Caco-2 (cell line): ENCODE measurements at places on chromosomes 5 and 9. TPM values are rescaled to one million over a fixed set of nuclear protein-coding genes. Genes with fewer than 3 reads are reported as not detected.

GRCh38 chr5:83895860-83896259 lies 175.2 kb upstream of the HAPLN1 start:
- H3K4me1 ChIP-seq: no peaks in the 10 kb centered on the region
- no peaks in the 10 kb centered on the region for H3K36me3 ChIP-seq
- H3K27me3 ChIP-seq: no peaks in the 10 kb centered on the region; the same call in 1 of the 2 replicates
- no peak overlapping the region for H3K27ac ChIP-seq
- no peak overlapping the region for H3K4me3 ChIP-seq
- DNase-seq: no peak

DNA sequence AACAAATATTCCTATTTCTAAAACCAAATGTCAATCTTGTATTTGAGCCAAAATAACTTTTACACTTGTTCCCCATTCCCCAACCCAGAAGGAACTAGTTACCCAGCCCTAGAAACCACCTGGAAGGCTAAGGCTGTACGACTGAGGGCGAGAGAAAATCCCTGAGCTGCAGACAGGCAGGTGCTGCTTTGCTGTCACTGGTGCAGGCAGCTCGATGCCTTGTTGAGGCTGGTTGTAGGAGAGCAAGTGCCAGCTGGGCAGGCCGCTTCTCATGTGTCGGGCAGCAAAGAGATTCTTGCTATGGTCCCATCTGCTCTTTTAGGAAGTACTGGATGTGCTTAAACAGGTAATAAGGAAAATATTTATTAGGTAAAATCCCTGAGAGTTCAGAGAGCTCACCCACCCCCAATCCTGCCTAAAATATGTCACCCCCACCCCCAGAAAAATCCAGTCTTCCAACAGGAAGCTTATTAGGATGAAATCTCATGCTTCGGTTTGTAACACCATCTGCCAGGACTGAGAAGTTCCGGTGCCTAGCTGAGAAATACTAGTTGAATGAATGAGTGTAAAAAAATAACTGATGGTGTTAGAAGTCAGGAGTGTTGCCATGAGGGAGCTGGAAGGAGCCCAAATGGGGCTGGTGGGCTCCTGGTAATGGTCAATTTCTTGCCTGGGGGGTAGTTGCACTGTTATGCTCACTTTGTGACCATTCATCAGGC lies 91.1 kb upstream of the DMRT1 start:
- no peaks in the 10 kb centered on the region for H3K27me3 ChIP-seq
- H3K4me3 ChIP-seq: no peak overlapping the region
- no peak for DNase-seq
- H3K36me3 ChIP-seq: no peaks in the 10 kb centered on the region; the same call in 1 of the 2 replicates

DNA sequence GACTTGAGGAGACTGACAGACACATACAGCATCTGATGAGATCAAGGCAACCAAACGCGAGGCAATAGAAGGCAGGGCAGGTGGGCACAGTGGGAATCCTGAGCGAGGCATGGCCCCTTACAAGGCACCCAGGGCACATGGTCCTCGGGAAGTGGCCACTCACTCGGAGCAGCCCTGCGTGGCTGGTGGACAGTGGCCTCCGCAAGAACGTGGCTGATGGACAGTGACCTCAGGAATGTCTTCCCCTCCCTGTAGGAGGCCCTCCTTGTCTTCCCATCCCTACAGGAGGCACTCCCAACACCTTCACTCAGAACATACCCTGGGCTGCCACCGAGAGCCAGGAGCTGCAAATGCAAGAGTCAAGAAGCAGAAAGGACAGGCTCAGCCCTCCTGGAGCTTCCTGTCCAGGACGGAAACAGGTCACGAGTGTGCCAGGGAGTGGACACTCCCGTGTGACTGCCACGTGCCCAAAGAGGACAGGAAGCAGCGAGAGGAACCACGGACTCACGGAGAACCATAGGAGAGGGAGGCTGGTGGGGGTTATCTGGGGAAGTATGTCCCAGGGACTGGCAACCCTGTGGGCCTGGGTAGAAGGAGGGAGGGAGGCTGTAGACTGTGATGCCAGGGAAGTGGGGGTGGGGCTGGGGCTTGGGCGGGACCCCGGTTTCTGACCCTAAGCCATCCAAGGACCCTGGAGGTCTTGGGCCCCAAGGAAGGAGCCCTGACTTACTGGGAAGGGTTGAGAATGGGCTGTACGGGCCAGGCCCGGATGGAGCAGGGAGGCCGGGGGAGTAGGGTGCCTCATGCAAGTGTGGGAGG lies 321.9 kb upstream of the IRX4 start:
- no peak overlapping the region for H3K27ac ChIP-seq
- DNase-seq: no peak
- H3K36me3 ChIP-seq: no peaks in the 10 kb centered on the region
- no peaks in the 10 kb centered on the region for H3K27me3 ChIP-seq

DNA sequence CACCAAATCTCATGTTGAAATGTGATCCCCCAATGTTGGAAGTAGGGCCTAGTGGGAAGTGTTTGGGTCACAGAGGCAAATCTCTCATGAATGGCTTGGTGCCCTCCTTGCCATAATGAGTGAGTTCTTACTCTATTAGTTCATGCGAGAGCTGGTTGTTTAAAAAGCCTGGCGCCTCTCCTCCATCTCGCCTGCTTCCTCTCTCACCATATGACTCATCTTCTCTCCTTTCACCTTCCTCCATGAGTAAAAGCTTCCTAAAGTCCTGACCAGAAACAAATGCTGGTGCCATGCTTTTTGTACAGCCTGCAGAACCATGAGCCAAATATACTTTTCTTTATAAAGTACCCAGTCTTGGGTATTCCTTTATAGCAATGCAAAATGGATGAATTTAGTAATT lies 20.9 kb upstream of the ARHGAP26 start:
- H3K36me3 ChIP-seq: no peaks in the 10 kb centered on the region
- DNase-seq: no peak
- no peak overlapping the region for H3K4me3 ChIP-seq

GRCh38 chr9:135990468-135991429 lies 29.6 kb upstream of the UBAC1 start:
- no peak overlapping the region for H3K27ac ChIP-seq
- DNase-seq: peak; percentile 66
- H3K4me3 ChIP-seq: no peak overlapping the region
- peaks cover 16% of the 10 kb centered on the region for H3K4me1 ChIP-seq
- no peaks in the 10 kb centered on the region for H3K27me3 ChIP-seq
- H3K36me3 ChIP-seq: no peaks in the 10 kb centered on the region

DNA sequence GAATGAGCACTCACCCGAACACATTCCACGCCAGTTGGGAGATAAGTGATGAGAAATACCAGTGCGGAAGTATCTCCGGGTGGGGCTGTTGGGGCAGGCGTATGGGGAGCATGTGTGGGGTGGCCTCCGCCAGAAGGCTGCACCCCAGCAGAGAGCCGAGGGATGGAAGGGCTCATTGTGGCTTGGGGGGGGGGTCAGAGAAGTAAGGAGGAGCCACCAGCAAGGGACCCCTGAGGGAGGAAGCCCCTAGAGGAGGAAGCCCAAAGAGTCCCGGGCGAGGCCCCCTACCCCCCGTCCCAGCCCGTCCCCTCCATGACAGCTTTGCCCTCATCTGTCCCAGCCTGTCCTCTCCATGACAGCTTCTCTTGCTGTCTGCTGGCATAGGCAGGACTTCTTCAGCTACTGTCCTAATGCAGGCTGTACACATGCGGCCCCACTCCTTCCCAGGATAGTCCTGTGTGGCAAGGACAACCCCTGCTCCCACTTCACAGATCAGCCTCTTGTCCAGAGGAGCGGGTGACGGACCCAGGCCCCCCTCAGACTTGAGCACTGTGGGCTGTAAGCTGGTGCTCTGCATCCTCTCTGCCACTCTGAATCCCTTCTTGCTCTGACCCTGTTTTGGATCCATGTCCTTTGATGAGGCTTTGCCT lies 239.6 kb downstream of the CACNA1B start:
- H3K4me3 ChIP-seq: no peak overlapping the region
- H3K36me3 ChIP-seq: no peaks in the 10 kb centered on the region
- H3K27ac ChIP-seq: no peak overlapping the region
- no peaks in the 10 kb centered on the region for H3K4me1 ChIP-seq
- no peak for DNase-seq

PCDHB15 gene
- total RNA-seq: 0.21 TPM in 1 of 2 replicates, not detected in the other

ANKRD18B gene
- 2.2 and 3.9 TPM in 2 replicates for total RNA-seq

CCNO gene
- 3.1 and 3.9 TPM in 2 replicates for total RNA-seq

DNA sequence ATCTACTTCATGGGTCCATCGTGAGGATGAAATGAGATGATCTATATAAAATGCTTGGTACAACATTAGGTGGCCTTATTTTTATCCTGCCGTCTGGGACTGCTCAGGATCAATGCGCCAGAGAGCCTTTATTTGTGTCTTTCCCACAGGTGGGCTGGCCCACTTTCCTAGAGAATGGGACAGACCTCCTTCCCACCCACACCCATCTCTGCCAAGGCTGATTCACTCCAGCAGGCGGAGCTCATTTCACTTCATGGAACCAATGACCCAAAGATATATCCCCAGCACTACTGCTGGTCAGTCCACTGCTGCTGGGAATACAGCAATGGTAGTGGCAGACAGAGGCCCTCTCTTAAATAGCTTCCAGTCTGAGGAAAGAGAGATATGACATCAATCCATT lies 35.7 kb downstream of the TGFBI start:
- DNase-seq: peak; percentile 67
- H3K27ac ChIP-seq: peak overlapping the region; percentile 40
- H3K4me3 ChIP-seq: no peak overlapping the region
- no peaks in the 10 kb centered on the region for H3K36me3 ChIP-seq
- H3K27me3 ChIP-seq: no peaks in the 10 kb centered on the region

CDKN2A gene
- 46.6 and 48.0 TPM in 2 replicates for total RNA-seq

SLC46A2 gene
- not detected in 2 replicates for total RNA-seq

HRH2 gene
- total RNA-seq: not detected in 2 replicates

NIM1K gene
- 0.14 TPM in 1 of 2 replicates, not detected in the other for total RNA-seq

ASB6 gene
- total RNA-seq: 17.4 and 18.1 TPM in 2 replicates

- no peaks in the 10 kb centered on the region for H3K36me3 ChIP-seq
- DNase-seq: no peak
- H3K4me1 ChIP-seq: no peaks in the 10 kb centered on the region
- H3K27me3 ChIP-seq: no peaks in the 10 kb centered on the region
- no peak overlapping the region for H3K4me3 ChIP-seq
Observed at GRCh38 chr5:127086589-127086988, 13.3 kb upstream of the C5orf63 start.

DNA sequence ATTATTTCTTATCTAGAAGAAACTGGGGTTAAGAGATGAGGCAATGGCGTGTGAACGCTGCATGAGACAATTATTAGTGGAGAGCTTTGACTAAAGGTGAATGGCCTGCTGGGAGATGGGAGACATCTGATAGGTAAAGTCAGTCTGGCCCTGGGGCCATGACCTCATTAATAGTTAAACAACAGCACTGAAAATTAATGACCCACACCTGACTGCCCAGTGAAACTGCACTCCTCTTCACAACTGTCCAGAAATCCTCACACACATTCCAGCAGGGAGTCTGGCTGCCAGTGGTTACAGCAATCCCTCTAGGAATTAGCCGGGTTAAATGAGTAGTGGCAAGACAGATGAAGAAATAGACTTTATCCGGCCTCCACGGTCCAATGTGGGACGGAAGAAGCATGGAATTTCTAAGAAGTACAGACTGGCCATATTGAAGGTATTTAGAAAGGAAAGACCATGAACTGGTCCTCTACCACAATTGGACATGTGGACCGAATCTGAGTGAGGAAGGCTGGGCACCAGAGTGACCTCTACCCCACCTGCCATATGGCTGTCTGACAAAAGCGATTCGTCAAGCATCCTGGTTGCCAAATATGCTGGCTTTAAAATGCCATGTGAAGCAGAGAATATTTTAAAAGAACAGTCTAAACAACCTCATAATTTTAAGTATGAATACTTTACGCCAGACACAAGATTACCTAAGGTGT lies 138.4 kb downstream of the EFNA5 start:
- no peaks in the 10 kb centered on the region for H3K27me3 ChIP-seq
- H3K4me3 ChIP-seq: no peak overlapping the region
- no peak for DNase-seq
- H3K36me3 ChIP-seq: no peaks in the 10 kb centered on the region

- no peak for DNase-seq
- H3K27ac ChIP-seq: no peak overlapping the region
Observed at GRCh38 chr9:123276551-123276950, 8.2 kb upstream of the STRBP start.

GRCh38 chr9:95506428-95506677 lies 10.4 kb downstream of the PTCH1 start:
- H3K4me1 ChIP-seq: peaks cover 5% of the 10 kb centered on the region
- H3K36me3 ChIP-seq: no peaks in the 10 kb centered on the region; the same call in 1 of the 2 replicates
- peak overlapping the region; percentile 70 for H3K27ac ChIP-seq
- H3K4me3 ChIP-seq: peak overlapping the region; percentile 94
- H3K27me3 ChIP-seq: no peaks in the 10 kb centered on the region
- no peak for DNase-seq

SERF1A gene
- 4.6 and 5.4 TPM in 2 replicates for total RNA-seq

DNA sequence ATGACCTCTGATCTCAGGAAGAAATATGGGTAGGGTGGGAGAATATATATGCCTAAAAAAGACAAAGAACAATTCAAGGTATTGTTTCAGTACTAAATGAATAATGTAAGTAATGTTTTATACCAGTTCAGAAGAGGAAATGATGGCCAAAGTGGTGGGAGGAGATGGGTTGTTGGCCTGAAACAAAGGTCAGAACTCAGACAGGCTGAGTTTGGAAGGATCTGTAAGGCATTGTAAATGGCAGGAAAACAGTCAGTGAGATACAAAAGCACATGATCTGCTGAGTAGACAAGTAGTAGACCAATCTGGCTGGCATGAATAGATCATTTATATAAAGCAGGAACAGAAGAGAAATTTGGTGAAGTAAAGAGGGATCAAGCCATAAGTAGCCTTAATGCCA lies 175.8 kb upstream of the PLCXD3 start:
- no peaks in the 10 kb centered on the region for H3K27me3 ChIP-seq
- H3K4me1 ChIP-seq: no peaks in the 10 kb centered on the region
- H3K4me3 ChIP-seq: no peak overlapping the region
- no peaks in the 10 kb centered on the region for H3K36me3 ChIP-seq

TSSK1B gene
- not detected in 2 replicates for total RNA-seq

BTNL8 gene
- total RNA-seq: 6.0 and 7.3 TPM in 2 replicates

DNA sequence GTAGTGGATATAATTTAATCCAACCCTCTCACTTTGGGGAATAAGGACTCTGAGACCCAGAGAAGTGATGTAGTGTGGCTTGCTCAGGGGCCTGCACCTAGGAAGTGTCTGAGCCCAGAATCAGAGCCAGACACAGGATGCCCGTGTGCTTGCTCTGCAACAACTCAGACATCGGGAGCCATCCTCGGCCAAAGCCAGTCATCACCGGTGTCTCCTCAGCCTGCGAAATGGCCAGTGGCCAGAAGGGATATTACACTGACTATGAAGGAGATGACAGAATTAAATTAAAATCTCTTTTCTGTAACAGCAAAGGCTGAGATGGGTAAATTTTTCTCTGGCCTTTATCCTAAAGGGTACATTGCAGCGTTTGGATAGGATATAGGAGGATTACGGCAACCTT lies 102.9 kb downstream of the MARCHF11 start:
- no peak overlapping the region for H3K27ac ChIP-seq
- no peaks in the 10 kb centered on the region; the same call in 1 of the 2 replicates for H3K27me3 ChIP-seq
- no peak for DNase-seq

NMUR2 gene
- 0.57 and 1.00 TPM in 2 replicates for total RNA-seq

DNA sequence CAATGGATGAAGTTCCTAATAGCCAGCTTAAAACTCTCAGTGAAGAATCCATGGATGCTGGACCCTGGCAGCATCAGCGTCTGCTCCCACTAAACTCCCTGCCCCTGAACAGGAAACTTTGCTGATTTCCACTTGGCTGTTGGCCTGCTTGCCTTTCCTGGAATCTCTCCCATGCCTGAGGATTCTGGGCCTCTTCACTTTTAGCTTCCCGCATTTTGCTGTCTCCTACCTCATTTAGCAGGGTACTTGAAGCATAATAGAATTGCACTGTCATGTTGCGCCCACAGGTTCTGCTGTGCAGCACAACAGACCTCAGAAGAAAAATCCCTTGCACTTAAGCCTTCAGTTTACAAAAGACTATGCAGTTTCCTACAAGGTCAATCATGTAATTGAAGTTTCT lies 127.6 kb downstream of the DROSHA start:
- DNase-seq: no peak
- H3K27me3 ChIP-seq: no peaks in the 10 kb centered on the region
- H3K36me3 ChIP-seq: no peaks in the 10 kb centered on the region
- H3K27ac ChIP-seq: no peak overlapping the region

MARCOL gene
- total RNA-seq: not detected in 2 replicates

DOCK2 gene
- 0.09 TPM in 1 of 2 replicates, not detected in the other for total RNA-seq
